ENCODE measurements at places on chromosomes 16 and 17.

GRCh38 chr17:18205861-18206260 is 19.6 kb upstream of the LLGL1 start:
- DNase-seq: no peak

GRCh38 chr16:31085873-31086628 is 2.7 kb downstream of the PRSS53 start:
- DNase-seq: no peak

GRCh38 chr16:1071561-1072225 is 854 bp upstream of the SSTR5 start:
- DNase-seq: peak; percentile 25

GRCh38 chr17:17304521-17304985 is 1.4 kb downstream of the NT5M start:
- no peak for DNase-seq

GRCh38 chr17:48546924-48547807 is 2.3 kb upstream of the HOXB2 start:
- DNase-seq: peak; percentile 85

DNA sequence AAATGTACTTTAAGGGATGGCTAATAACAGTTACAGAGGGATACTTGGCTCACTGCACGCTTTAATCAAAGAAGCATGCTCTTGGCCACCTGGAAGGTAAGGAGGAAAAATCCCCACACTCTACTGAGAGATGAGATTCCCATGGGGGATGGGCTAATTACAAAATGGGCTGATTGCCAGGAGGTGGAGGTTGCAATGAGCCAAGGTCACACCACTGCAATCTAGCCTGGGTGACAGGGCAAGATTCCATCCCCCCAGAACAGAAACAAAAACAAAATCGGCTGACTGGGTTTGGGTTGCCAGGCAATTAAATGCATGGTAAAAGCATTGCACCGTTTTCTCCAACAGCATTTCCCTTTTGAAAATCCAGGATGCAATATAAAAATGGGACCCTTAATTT is 18.0 kb downstream of the N4BP1 start:
- no peak for DNase-seq

Measured in DMS79 treated with DMSO at 0.1 percent for 48 hours (cell line).